ENCODE measurements at places on chromosomes 5 and 9.

DNA sequence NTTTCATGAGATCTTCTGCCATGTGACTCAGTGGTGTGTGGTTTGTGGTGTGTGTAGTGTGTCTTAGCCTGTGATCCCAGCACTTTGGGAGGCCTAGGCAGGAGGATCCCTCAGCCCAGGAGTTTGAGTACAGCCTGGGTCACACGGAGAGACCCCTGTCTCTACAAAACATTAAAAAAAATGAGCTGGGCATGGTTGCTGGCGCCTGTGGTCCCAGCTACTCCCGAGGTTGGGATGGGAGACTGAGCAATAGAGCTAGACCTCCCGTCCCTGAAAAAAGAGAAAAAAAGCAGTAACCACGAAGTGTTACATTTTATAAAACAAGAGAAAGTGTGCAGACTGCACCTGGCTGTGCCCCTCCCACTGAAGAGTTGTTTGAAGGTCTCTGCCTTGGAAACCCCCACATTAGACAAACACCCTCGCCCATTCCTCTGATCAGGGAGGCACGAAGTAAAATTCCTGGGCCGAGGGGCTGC is 21.2 kb upstream of the RNU6ATAC start:
- DNase-seq, result no peak

GRCh38 chr9:734831-735511 is 106.5 kb upstream of the DMRT1 start:
- DNase-seq, result no peak

DNA sequence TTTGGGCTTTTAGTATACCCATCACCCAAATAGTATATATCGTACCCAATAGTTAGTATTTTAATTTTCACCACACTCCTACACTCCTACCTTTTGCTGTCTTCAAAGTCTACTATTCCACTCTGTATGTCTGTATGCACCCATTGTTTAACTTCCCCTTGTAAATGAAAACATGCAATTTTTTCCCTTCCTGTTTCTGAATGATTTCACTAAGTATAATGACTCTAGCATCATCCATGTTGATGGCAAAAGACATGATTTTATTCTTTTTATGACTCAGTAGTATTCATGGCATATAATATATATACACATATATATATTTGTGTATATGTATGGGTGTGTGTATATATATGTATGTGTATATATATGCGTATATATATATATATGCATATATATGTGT is 63.1 kb upstream of the FAM174A start:
- no peak for DNase-seq

- no peak for DNase-seq
Measured at GRCh38 chr9:123678038-123678877, 251.7 kb downstream of the DENND1A start.

- DNase-seq, result no peak
Measured at GRCh38 chr5:172505403-172505759, 51.1 kb upstream of the SH3PXD2B start.

Data from activated CD4-positive, alpha-beta T cell treated with anti-CD3 and anti-CD28 coated beads, Interleukin-2, amount 50 U/mL, for 4 hours (primary cell).